Dermis blood vessel endothelial cell (primary cell): ENCODE measurements at places on chromosomes 2 and 18. TPM values are rescaled to one million over a fixed set of nuclear protein-coding genes. Genes with fewer than 3 reads are reported as not detected.

DNA sequence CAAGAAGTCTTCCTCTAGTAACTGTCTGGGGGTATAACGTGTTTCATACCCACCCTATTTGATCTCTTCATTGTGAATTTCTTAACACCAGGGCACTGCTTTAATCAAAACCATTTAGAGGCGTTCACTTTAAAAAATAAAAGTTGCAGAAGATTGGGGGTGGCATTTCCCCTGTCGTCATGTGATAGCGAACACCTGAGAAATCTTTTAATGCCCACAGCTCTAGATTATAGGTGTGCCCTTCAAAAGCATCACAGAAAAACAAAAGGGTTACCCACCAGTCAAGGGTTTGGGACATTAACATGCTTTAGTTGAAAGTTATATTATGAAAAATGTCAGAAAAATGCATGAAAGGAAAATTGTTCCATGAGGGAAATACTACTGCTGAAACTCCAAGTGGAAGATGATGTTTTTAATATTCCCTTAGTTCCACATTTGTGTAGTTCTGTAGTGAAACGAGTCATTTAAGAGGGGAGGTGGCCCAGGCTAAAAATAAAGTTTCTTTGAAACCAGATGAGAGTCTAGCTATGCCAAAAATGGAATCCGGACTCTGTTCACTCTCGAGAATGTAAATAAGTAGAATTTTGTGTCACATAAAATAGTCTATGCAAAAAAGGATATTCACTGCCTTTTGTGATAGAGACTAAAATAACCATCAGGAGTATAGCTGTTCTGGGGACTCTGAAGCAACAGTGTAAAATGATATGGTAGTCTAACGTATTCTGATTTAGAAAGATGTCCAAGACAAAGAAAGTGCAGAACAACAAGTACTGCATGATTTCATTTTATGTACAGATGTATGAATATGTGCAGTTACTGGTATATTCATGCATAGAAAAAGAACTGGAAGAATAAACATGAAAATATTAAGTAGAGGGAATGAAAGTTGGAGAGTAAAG lies 95.3 kb downstream of the TMEM247 start:
- no peak for DNase-seq

The CIB4 gene
- not detected in 2 replicates for total RNA-seq

DNA sequence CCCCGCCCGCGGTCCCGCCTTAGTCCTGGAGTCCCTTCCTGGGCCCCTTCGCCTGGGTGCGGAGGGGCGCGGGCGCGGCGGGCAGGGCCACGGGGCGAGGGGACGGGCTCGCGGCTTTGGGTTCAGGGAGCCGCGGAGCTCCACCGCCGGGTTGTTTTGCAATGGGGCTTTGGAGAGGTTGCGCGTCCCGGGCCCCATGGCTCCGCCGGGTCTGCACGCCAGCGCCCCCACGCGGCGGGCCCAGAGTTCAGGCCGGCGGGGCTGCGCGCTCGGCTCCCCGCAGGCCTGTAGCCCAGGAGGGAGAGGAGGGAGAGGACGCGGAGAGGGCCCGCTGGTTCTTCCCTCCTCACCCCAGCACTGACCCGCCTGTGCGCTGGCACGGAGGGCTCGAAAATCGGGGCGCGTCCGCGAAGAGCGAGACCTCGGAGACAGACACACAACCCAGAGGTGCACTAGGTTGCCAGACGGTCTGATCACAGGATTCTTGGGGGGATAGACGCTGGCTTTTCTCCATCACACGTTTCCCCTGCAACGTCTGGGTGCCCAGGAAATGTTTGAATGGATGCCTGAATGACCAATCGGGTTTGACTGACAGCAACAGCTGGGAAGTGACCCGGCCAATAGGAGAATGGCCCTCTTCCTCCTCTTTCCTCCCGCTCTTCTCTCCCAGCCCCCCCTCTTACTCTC lies 4.9 kb upstream of the SIX2 start:
- peak; percentile 67 for DNase-seq

- DNase-seq, result no peak
Observed at GRCh38 chr2:212299943-212300342, 238.7 kb downstream of the ERBB4 start.

GRCh38 chr2:196980001-196980400 lies 53.5 kb upstream of the PGAP1 start:
- DNase-seq, result no peak

The NOL4 gene
- not detected in 2 replicates for total RNA-seq

DNA sequence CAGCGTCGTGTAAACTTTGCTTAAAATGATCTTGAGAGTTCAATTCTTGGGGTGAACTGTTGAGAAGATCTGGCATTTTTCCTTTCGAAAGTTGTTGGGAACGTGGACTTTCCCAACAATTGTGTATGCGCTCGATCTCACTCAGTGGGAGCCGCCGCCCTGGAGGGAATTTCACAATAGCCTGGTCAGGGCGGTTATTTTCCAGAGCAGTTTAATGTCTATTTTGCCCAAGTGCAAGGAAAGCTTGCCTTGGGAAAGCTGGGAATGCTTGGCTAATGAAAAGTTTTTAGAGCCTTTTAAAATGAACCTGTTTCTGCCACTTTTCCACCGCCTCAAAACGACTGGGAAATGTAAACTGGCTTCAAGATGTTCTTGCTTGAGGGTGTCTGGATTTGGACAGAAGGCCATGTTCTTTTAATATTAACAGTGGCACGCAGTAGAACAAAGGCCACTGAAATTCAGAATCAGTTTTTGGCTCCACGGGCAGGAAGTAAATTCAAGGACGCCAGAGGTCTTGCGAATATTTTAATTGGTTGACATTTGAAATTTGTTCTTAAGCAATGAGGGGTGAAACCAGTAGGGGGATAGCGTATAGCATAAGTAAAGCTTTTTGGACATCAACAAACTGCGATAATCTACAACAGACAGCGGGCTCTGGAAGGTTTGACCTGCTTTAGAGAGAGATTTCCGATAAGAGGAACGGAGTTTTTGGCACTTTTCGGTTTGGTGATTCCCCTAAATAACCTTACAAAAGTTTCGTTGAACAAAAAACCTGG lies 1.2 kb downstream of the CFLAR start:
- DNase-seq, result peak; percentile 94

- DNase-seq, result no peak
Observed at GRCh38 chr2:219907011-219907365, 279.6 kb downstream of the SLC4A3 start.

DNA sequence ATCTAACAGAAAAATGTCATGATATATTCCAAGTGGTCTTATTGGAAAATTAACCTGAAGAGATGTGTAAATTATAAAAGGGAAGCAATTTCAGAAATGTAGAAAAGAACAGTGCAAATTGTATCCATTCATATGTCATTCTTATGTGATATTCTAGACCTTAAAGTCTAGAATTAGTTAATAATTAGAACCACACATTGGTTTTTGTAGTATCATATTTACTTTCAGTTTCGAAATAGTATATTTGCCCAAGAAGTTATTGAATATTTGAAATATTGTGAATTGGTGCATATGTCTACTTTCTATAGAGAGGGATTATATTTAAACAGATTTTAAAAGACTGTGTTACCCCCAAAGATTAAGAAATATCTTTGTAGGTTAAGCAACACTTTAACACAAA lies 1348.6 kb upstream of the ACVR2A start:
- DNase-seq, result no peak

DNA sequence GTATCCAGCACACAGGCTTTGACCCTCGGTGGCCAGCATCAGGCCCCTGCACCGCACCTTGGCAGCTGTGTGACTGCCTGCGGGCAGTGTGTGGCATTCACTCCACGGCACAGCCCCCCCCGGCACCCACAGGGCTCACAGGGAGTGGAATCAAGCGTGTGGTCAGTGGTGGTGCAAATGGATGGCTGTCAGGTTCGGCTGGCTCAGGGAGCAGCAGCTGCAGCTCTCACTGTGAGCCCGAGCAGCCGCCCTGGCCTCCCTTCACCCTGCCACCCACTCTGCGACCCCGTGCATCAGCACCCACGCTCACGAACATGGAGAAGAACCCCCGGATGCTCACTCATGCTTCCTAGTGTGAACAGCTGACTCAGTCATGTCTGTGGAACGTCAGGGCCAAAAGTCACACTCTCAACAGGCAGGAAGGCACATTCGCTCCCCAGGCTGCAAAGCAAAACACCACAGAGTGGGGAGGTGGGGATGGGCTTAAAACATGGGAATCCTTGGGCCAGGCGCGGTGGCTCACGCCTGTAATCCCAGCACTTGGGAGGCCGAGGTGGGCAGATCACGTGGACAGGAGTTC lies 41.5 kb upstream of the GPC1 start:
- no peak for DNase-seq

The EGR4 gene
- not detected in 2 replicates for total RNA-seq

- peak; percentile 64 for DNase-seq
Observed at GRCh38 chr2:64405581-64406406, 48.2 kb upstream of the LGALSL start.

- no peak for DNase-seq
Observed at GRCh38 chr2:217859926-217860325, 142.9 kb downstream of the TNS1 start.

DNA sequence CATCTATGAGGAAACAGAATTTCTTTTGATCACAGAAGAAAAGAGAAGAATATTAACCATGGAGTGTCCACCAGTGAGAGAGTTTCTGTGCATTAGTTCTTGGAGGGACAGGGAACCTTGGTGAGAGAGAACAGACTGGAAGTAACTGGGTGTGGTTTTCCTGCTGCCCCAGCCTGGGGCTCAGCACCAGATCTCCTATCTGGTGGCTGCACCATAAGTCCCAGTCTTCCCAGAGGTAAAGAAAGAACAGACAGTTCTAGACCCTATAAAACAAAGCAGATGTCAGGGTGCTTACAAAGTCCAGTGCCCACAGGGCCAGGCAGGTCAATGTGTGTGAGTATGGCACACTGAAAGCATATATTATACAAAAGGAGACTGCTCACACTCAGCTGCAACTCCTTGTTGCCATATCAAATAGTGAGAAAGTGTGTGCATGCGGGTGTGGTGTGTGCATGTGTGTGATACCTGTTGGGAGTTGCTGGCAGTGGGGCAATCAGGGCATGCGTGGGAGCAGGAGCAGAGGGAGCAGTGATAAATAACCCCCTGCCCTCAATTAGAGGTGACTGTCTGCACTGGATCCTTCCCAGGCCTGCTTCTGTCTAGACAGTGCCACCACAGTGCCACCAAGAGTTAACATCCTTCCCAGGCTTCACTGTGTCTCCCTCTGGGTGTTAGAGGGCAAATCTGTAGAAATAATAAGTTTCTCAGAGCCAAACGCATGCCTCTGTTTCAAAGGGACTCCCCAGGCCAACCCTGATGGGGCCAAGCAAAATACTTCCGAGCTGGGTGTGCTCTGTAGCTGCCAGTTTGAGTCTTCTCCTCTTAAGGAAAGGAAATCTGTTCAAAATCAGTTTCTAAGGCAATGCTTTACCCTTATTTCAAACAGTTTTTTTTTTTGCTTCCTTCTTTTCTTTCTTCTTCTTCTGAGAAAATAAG lies 45.7 kb downstream of the RDH14 start:
- no peak for DNase-seq

DNA sequence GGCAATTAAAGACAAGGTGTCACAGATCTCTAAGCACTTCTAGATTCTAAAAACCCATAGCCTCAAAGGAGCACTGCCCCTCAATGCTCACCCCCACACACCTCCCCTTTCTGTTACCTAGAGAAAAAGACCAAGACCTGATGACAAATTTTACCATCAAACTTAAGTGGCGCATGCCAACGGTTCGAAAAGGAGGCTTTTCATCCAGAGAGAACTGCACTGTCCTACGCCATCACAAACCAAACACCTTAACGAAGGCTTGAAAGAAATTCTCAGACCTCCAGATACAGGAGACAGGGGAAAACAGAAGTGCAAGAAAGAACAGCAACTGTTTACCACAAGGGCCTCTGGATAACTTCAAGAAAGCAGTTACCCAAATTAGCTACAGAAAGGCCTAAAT lies 2.0 kb upstream of the ZC3H6 start:
- DNase-seq, result no peak

- no peak for DNase-seq
Observed at GRCh38 chr18:48228301-48228715, 180.9 kb downstream of the ZBTB7C start.

GRCh38 chr2:235740821-235741220 lies 247.0 kb downstream of the AGAP1 start:
- peak; percentile 36 for DNase-seq

The RSAD2 gene
- 0.28 and 1.2 TPM in 2 replicates for total RNA-seq

The M1AP gene
- not detected in 2 replicates for total RNA-seq

GRCh38 chr2:66661253-66662173 lies 226.6 kb downstream of the MEIS1 start:
- no peak for DNase-seq

The COL4A3 gene
- under 0.01 TPM in 2 replicates for total RNA-seq

- no peak for DNase-seq
Observed at GRCh38 chr2:105894327-105894944, 149.7 kb downstream of the NCK2 start.

DNA sequence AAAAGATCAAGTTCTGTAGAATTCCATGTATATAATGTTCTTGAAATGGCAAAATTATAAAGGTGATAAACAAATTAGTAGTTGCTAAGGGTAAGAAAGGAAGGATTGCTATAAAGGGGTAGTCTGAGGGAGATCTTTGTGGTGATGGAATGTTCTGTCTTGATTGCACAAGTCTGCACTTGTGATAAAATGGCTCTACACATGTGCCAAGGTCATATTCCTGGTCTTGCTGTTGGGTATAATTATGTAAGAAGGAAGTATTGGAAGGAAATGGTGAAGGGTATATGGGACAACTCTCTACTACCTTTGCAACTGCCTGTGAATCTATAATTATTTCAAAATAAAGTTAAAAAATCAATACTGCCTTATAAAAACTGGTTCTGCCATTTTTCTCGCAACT lies 15.3 kb downstream of the SGPP2 start:
- DNase-seq, result no peak

The SLC39A6 gene
- total RNA-seq, result 18.2 and 18.5 TPM in 2 replicates

DNA sequence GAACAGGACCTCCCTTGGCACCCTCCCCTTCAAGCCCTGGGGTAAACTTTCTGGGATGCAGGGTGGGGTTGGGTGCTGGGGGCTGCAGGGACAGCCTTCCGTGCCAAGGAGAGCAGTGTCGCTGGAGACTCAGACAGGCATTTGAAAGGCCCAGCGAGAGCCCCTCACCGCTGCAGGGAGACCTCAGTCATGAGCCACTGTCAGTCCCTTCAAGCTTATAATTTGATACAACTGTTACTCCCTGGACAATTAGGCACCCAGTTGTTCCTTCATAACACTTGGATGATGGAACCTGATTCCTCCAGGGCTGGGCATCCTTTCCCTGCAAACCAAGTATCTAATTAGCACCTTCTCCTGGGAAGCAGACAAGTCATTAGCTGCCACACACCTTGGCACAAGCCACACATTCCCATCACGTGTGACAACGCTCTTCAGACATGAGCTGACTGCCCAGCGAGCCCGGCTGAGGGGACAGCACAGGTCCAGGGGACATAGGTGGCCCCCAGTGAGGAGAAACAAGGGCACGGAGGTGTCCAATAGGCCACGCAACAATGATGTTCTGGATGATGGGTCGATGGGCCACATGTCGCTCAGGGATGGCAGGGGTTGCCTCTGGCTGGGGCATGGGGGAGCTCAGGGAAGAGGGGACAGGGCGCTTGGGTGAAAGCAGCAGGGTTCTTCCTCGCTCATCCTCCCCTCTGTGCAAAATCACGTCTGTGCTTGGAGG lies 59.6 kb downstream of the KCNF1 start:
- DNase-seq, result no peak

GRCh38 chr2:67945940-67946339 lies 116.9 kb downstream of the C1D start:
- peak; percentile 62 for DNase-seq

The MATN3 gene
- 1.2 and 1.3 TPM in 2 replicates for total RNA-seq

- DNase-seq, result no peak
Observed at GRCh38 chr2:237623428-237624403, 3.7 kb upstream of the LRRFIP1 start.

The EVA1A gene
- total RNA-seq, result 66.7 and 90.5 TPM in 2 replicates

The NMUR1 gene
- total RNA-seq, result under 0.01 and 0.05 TPM in 2 replicates

GRCh38 chr2:39241588-39241987 lies 2.2 kb downstream of the CDKL4 start:
- peak; percentile 56 for DNase-seq

The NAPG gene
- total RNA-seq, result 43.6 and 44.4 TPM in 2 replicates
